ENCODE measurements at places on chromosomes 1 and 21.

DNA sequence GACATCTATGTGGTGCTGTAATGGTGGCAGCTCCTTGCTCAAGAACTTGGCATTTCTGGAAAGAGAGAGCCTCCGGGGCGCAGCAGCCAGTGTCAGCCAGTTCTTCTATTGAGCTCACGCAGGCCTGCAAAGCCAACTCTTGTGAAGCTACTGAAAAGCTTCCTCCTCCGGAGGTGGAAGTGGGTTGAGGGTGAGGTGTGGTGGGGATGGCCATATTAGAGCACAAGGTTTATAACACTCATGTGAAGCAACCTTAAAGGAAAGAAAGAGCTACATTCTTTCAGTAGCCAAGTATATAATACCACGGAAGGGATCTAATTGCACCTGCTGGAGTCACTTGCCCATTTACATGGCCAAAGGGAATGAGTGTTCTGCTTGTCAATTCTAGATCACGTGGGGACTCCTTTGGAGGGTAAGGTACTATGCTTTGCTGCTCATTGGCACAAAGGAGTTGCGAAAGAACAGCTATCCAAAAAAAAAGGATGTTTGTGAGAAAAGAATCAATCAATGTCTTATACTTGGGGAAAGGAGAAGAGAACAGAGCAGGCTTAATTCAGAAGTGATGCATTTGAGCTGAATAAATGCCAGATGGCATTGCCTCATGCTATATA is 18.3 kb upstream of the MAP10 start:
- no peak for DNase-seq

- no peak for DNase-seq
These were observed 21.5 kb downstream of the GFI1 start for GRCh38 chr1:92465256-92465647.

- no peak for DNase-seq
These were observed 78.6 kb upstream of the USP25 start for GRCh38 chr21:15651172-15651571.

DNA sequence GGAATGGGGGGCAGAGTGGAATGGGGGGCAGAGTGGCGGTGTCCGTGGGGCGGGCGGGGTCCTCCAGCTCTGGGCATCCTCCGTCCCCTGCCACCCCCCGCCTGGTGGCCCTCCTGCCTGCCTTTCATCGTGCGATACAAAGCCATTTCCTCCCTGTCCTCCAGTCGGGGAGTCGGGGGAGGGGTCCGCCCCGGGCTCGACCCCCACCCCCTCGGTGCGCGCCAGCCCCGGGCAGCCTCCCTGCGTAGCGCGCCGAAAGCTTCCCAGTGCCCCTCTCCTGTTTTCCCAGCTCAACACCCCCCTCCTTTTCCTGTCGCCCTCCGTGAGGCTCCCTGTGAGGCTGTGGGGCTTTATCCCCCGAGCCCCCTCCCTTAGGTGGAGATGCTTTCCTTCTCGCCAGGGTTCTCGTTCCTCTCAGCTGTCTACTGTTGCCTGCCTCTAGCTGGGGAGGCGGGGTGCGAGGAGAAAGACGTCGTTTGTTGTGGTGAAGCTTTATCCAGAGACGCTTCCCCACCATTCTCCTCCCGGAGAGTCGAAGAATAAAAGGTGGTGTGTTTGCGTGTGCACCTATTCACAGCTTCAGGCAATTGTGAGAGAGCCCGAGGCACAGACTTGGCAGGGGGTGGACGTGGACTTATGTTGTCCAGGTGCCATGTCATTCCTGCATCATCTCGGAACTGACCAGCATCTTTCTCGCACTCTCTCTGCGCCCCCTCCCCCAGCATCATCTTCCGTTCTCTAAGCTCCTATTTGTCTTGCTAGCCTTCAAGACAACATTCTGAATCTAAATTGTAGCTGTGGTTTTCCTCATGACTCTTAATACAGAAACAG is 848 bp downstream of the DNM3 start:
- no peak for DNase-seq

DNA sequence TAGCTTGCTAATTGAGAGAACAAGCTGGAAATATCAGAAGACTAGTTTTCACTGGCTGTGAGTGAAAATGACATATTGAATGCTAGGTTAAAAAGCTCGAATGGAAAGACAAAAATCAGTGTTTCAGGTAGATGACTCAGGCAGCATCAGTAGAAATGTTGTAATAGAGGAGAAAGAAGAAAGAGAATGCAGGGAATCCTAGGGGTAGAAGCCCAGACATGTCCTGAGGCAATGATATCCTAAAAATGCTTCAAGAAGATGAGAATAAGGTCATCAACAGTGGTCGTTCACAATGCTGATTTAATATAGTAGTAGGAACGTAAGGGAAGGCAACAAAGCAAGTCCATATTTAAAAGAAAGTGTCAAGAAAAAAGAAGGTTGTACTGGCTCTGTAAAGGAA is 96.7 kb upstream of the HP1BP3 start:
- DNase-seq = peak; percentile 20

DNA sequence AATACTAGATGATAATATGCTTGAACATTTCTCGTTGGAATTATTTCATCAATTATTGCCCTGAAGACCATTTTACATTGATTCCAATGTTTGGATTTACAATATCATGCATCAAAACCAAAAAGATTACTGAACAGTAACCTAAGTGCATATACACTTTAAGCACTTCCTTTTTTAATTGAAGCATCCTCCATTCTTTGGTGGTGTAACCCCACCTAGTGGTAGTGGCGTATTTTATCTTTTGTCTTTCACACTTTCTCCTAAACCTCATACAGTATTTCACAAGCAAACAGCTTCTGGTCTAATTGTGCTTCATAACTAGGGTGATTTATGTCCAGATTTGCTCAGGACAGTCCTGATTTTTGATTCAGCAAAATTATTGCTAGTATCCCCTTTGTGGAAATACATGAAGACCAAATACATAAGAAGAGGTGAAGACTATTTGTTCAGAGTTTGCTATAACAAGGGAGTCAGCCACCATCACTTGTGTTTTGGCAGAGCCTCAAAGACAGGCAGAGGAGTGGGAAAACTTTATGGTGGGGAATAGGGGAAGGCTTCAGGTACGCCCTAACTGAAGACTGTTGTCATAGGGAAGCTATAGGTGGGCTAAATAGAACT is 3.4 kb upstream of the NVL start:
- DNase-seq = peak; percentile 75

- peak; percentile 83 for DNase-seq
These were observed 186.1 kb downstream of the CLEC20A start for GRCh38 chr1:178310685-178311105.

DNA sequence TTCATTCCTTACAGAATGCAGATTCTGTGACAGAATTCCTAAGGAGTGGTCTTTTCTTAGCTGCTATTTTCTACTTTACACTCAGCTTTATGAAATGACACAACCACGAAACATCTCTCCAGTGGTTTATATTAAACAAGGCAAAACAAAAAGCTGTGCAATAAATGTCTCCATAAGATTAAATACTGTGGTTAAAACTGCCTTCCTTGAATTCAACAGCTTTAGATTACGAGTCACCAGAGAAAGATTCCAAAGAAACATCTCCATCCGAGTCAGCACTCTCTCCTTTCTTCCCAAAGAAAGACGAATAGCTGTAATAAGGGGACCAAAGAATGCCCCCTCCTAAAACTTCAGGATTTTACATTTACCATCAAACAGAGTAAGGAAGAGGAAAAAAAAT is 4.6 kb upstream of the C1orf87 start:
- DNase-seq = peak; percentile 70

- DNase-seq = no peak
These were observed 233.0 kb downstream of the RWDD3 start for GRCh38 chr1:95467036-95467435.

DNA sequence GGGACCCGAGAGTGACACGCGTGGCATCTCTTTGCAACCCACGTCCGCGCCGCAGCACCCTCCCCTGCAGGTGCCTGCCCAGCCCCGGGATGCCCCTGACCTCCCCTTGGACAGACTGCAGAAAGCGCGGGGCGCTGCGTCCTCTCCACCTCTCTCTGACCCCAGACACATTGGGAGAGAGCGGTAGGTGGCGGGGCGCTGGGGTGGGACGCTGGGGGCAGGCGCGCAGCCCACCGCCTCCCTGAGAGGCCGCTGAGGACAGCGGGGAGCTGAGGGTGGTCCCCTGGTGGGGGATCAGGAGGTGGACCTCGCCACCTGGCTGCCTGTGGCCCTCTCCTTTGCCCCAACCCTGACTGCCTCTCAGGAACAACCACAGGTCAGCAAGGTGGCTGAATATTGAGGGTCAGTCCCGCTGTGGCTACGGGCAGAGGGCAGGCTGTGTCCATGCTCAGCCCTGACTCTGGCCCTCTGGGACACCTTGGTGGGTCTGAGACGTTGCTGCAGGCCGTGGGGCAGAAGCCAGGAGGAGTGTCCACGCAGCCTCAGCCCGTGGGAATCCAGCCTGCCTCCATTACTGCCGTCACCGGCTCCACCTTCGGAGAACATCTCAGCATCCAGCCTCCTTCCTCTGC is 761 bp upstream of the UBE2J2 start:
- no peak for DNase-seq

GRCh38 chr1:92817986-92818764 is 13.7 kb upstream of the RPL5 start:
- peak; percentile 48 for DNase-seq

GRCh38 chr1:223140611-223141405 is 2.2 kb downstream of the TLR5 start:
- peak; percentile 37 for DNase-seq

DNA sequence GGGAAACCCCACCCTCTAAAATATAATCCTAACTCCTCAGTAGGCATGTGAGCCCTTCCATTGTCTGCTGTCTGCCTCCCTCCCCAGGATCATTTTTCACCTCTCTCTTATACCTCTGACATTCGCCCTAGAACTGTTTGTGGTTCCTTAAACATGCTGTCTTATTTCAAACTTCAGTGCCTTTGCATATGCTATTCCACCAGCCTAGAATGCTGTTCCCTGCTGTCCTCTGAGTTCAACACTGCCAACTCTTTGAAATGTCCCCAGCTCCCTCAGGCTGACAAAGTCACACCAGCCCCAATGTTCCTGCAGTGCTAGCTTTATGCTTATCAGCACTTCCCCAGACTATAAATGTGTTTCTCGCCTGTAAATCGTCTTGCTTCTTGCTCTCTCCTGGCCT is 119.5 kb downstream of the HIVEP3 start:
- DNase-seq = no peak

- DNase-seq = no peak
These were observed 187.1 kb upstream of the NFIA start for GRCh38 chr1:60895252-60895651.

GRCh38 chr1:221117133-221117532 is 237.9 kb downstream of the HLX start:
- no peak for DNase-seq

DNA sequence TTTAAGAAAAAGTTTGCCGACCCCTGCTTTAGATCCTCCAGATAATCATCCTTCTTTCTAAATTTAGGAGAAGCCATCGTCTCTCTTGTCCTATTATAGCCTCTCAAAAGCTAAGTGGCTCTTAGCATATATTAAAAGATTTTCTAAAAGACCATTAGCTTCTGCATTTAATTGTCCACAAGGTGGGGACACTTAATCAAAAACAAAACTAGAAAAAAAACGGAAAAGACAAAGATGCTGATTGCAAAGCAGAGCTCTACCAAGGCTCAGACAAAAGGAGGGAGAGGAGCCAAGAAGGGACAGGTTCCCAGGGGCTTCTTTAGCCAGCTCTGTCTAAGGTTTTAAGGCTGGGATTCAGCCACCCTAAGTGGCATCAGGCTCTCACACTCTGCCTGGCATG is 128.3 kb upstream of the HMGB4 start:
- DNase-seq = peak; percentile 11

DNA sequence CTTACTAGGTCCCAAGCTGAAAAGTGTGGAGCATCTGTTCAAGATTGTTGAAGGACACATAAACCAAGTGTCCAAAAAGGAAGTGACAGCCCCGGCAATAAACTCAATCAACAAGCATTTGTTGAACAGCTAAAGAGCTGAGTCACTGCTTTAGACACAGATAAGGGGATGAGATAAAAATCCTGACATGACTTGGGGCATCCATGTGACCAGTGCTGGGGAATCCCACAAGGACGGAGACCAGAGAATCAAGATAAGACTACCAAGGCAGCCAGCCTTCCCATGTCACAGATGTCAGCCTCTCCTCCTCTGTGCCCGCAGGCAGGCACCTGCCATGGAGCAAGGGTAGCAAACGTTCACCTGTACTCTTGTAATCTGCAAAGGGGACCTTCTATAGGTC is 118.6 kb upstream of the KAZN start:
- DNase-seq = peak; percentile 3

- DNase-seq = no peak
These were observed 39.0 kb upstream of the RWDD3 start for GRCh38 chr1:95195046-95195445.

DNA sequence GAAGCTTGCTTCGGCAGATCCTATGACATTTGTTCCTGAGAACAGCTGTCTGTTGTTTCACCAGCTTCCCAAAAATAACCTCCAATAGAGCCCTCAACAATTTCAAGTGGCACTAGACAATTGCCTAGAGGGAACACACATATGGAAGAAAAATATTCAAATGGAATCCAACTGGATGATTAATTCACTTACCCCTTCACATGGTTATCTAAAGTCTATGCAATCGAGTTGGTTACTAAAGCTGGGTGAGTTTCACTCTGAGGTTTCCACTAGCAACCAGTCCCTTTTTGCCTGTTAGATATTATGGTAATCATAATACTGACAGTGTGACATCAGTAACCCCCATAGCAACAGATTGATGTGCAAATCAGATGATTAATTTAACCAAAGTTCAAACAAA is at the start of gene LEMD1:
TSS of gene LEMD1 (minus strand) at position 259 of the 400 bp plus-strand sequence. CDS start 1,520 bp downstream, outside the sequence.
- no peak for DNase-seq

GRCh38 chr1:217569021-217569420 is 61.9 kb downstream of the GPATCH2 start:
- DNase-seq = peak; percentile 59

GRCh38 chr1:119822406-119822805 is 11.1 kb upstream of the REG4 start:
- no peak for DNase-seq

DNA sequence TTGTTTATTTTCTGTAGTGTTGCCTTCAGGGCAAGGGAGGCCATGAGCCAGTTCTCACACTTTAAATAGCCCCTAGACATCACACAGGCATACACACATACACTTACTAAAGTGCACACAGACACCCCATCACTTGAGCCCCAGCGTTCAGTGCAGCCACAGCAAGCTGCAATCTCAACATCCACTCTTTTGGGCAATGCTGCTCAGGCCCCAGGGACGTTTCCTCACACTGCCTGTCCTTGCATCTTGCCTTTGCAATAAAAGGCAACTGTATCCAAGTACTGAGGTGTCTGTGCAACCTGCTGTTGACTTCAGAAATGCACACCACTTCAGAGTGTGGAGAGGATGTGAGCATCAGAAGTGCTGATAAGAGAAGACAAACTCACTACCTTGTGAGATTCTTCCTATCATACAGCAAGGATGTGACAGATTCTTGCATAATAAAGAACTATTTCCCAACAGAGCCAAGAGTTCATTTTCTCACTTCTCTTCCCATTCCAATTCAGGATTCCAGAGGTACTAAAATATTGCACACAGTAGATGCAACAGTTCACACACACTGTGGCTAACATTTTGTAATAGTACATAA is 36.2 kb downstream of the IRF2BP2 start:
- peak; percentile 76 for DNase-seq

DNA sequence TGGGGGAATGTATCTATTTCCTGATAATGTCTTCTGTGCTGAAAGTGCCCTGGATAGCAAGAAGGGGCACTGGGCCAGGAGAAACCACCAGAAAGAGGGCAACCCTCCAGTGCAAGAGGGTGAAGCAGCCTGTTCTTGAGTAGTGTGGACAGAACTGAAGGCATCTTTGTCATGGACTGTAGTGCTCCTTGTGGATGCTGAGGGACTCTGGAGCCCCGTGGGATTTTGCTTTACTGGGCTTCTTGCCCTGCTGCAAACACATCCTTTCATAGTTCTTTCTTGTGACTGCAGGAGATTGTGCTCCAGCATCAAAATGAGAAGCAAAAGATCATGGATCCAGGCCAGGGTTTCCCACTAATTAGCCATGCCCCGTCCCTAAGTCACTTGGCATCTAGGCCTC is 300.6 kb downstream of the ZNF326 start:
- no peak for DNase-seq

Data from fibroblast of villous mesenchyme (primary cell).